NCI-H2171 (cell line): ENCODE measurements at places on chromosomes 5 and 9.
A peak's percentile ranks its signal among the peaks of the same experiment; 100 is the strongest.

GRCh38 chr5:153883854-153884611 is 154.7 kb downstream of the FAM114A2 start:
- DNase-seq = no peak

- no peak for DNase-seq
Measured at GRCh38 chr5:73118391-73118973, 1.9 kb upstream of the TMEM171 start.

GRCh38 chr9:123112015-123112975 is 78.8 kb downstream of the GPR21 start:
- DNase-seq = no peak

- DNase-seq = no peak
Measured at GRCh38 chr5:111942661-111943401, 185.8 kb upstream of the NREP start.

DNA sequence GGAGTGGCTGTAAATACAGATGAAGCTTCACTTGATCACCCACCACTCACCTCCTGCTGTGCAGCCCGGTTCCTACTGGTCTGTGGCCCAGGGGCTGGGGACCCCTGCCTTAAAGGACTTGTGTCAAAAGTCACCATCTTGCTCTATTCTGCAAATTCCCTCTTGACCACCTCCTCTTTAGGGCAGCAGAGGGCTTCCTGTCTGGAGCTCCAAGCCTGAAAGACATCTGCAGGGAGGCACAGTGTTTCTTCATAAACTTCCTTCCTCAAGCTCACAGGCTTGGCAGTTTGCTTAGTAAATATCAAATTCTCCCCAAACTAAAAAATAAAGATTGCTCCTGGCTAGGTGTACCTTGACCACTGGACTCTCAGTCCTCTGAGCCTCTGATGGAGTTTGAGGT is 104.4 kb downstream of the FRMD3 start:
- no peak for DNase-seq

- no peak for DNase-seq
Measured at GRCh38 chr9:128636556-128637530, 19.8 kb downstream of the DYNC2I2 start.

- no peak for DNase-seq
Measured at GRCh38 chr9:122656378-122656777, 1.0 kb downstream of the OR1B1 start.

GRCh38 chr5:175257128-175257846 is 186.7 kb downstream of the DRD1 start:
- DNase-seq = no peak

GRCh38 chr5:176747670-176748072 is 62.7 kb upstream of the UNC5A start:
- DNase-seq = no peak

- DNase-seq = no peak
Measured at GRCh38 chr9:30579810-30580209, 1804.6 kb upstream of the ACO1 start.

- DNase-seq = no peak
Measured at GRCh38 chr5:166979307-166979895, 1312.0 kb upstream of the WWC1 start.

DNA sequence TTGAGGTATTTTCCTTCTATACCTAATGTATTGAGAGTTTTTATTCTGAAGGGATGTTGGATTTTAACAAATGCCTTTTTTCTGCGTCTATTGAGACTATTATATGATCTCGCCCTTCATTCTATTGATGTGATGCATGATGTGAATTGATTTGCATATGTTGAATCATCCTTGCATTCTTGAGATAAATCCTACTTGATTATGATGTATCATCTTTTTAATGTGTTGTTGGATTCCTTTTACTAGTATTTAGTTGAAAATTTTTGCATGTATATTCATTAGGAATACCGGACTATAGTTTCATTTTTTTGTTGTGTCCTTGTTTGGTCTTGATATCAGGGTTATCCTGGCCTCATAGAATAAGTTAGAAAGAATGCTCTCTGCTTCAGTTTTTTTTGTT is 169.7 kb downstream of the NPR3 start:
- no peak for DNase-seq

GRCh38 chr9:37031902-37032301 is 2.2 kb downstream of the PAX5 start:
- DNase-seq = no peak

GRCh38 chr9:2874001-2874750 is 30.3 kb upstream of the PUM3 start:
- DNase-seq = no peak

DNA sequence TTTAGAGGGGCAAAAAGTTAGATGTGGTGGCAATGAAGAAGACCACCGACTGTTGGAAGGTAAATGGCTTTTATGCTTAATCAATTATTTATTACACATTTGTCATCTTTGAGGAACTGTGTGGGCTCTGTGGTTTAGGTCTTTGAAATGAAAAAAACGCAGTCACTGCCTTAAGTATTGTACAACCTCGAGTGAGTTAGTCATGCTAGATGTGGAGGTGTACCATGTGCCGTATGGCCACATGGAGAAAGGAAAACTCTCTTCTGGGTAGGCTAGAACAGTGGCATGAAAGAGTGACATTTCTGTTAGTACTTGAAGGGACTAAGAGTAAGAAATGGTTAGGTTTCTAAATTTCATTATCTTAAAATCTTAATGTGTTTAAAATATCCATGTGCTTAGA is 166.1 kb downstream of the HACD4 start:
- DNase-seq = no peak

DNA sequence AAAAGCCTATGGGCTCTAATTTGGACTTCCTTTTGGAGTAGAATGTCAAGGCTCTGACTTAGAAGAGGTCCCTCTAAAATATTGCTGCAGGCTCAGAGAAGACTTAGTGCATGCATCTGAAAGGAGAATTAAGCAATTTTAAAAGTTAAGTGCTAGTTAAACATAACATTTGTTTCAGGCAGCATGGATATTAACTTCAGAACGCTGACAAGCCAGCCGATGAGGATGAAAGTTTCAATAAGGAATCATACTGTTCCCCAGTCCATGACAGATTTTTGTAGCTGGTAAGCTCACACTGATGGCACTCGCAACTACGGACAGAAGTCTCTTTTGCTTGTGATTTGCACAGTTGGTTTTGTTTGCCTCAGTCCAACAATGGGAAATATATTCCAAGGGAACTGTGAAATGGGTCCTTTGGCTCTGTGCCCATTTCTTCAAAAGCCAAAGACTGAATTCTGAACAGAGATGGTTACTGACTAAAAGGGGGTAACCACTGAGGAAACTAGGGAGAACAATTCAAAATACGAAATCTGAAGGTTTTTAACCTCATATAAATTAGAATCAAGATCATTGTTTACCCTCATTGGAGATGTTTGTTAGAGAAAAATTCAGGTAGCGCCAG is 47.6 kb downstream of the DCP2 start:
- no peak for DNase-seq

- no peak for DNase-seq
Measured at GRCh38 chr9:69063839-69064238, 28.3 kb downstream of the FXN start.

DNA sequence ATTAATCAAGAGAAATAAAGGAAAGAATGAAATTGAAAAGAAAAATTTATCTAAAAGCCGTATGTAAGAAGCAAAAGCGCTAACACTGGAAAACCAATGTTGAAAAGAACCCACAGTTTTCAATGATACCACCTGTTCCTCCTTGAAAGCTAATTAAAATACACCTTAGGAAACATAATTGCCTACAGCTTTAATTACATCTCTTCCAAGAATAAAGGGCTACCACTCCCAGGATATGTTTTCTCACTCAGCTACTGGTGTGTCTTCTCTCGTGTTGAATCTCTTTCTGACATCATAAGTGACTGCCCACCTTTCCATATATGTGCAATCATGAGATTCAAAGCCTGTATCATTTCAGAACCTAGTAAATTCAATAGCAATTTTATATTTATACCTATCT is 880.6 kb upstream of the DMAC1 start:
- no peak for DNase-seq

- no peak for DNase-seq
Measured at GRCh38 chr9:132293145-132293721, 61.6 kb downstream of the SETX start.

- DNase-seq = no peak
Measured at GRCh38 chr5:97914483-97914882, 731.4 kb upstream of the RIOK2 start.

DNA sequence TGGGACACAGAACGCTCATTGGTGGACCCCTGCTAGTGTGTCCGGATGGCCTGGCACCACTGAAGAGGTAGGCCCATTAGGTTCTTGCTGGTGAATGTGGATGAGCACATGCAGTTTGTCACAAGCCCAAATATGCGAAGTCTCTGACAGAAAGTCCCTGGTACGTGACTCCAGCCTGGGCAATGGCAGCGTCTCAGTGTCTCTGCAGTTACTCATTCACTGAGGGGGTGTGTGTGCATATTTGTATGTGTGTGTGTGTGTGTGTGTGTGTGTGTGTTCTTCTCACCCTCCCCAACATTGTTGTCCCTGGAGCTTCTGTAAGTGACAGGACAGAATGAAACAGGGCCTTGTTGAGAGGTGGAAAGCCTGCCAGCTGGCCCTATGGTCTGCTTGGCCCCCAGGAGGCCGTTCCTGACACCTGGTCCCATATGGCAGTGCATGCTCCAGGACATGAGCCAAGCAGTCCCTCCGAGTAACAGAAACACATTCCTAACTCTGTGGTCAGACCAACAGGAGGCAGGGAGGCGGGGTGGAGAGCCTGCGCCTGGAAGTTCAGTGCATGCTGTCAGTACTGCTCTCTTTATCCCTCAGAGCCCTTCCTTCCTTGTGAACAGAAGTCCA is 169.9 kb downstream of the SLC28A3 start:
- peak; percentile 19 for DNase-seq

DNA sequence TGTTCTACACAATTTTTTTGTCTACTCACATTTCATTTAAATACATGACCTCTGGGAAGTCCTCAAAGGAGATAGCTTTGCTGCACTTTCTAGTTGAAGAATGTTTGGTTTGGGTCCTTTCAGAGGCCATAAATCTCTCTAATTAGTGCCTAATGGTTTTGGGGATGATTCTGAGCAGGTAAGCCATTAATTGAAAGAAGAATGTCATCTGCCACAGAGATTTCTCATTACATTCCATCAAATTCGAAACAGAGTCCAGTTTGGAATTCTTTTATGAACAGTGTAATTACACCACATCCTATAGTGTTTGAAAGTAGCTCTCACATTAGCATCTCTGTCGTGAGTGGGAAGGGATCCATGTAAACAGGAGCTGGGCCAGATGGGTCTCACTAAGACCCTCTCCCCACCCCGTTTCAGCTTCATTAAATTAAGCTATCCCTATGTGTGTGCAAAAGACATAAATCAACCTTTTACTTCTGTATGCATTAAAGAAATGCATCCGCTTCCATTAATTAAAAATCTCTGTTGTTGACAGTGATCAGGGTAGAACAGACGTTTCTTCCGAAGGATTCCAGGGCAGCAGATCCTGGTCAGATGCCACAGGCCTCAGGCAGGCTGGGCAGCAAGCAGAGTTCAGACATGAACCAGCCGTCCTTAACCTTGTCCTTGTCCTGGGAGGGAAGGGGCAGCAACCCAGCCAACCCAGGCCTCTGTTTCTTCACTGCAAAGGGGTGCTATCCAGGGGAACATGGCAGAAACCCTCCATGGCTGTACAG is 99.8 kb upstream of the MAP1B start:
- no peak for DNase-seq

DNA sequence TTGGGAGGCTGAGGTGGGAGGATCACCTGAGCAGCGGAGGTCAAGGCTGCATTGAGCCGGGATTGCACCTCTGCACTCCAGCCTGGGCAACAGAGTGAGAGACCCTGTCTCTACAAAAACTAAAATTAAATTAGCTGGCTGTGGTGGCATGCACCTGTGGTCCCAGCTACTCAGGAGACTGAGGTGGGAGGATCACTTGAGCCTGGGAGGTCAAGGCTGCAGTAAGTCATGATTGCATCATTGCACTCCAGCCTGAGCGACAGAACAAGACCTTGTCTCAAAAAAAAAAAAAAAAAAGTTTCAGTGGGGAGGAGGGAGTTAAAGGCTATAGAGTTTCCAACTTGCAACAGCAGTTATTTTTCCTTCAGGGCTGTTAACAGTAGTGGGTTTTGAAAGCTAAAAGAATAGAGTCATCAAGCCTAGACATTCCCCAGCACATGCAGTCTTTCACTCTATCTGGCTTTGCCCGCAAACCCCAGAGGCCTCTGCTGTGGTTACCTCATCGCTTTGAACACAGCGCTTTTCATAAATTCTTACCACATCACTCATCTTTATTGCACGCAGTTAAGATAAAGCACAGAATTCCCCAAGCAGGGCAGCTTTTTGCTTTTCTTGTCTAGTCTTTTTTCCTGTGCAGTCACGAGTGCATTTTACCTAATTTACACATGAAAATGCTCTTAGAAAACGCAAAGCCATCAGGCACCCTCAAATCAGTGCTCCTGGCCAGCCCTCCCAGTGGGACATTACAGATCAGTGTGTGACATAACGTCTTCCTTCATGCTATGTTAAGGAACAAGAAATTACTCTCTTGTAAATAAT is 8.7 kb upstream of the SLC2A8 start:
- DNase-seq = no peak
